AG09309 (cell line): ENCODE measurements at places on chromosomes 12 and 14.

DNA sequence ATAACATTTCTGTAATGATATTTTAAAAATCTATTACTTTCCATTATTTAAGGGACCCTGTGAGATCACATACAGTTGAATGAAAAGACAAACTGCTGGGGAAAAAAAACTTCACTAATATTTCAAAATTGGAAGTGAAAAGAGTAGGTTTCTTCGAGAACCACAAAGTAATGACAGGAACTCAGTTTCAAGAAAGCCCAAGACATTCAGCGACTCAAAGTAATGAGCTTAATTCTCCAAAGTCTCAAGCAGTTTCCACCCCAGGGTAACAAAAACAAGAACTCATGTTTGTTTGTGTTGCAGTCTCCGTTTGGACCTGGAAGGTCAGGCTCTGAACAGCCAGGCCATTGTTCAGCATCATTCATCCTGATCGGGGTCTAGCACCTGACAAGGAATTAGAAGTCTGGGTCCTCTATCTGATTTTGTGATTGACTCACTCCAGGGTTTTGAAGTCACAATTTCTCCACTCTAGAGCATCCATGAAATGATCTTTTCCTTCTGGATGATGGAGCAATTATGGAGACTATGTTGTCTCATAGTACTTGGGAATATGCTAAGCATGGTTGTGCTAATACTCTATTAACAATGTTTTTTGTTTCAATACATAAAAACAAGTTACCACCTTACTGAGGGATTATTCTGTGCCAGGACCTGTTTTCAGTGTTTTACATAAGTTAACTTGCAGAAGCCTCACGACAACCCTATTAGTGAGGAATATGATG is 126.9 kb downstream of the SLC25A21 start:
- DNase-seq = no peak

- DNase-seq = peak; percentile 16
Observed at GRCh38 chr12:132771126-132771838, 9.7 kb upstream of the ANKLE2 start.

DNA sequence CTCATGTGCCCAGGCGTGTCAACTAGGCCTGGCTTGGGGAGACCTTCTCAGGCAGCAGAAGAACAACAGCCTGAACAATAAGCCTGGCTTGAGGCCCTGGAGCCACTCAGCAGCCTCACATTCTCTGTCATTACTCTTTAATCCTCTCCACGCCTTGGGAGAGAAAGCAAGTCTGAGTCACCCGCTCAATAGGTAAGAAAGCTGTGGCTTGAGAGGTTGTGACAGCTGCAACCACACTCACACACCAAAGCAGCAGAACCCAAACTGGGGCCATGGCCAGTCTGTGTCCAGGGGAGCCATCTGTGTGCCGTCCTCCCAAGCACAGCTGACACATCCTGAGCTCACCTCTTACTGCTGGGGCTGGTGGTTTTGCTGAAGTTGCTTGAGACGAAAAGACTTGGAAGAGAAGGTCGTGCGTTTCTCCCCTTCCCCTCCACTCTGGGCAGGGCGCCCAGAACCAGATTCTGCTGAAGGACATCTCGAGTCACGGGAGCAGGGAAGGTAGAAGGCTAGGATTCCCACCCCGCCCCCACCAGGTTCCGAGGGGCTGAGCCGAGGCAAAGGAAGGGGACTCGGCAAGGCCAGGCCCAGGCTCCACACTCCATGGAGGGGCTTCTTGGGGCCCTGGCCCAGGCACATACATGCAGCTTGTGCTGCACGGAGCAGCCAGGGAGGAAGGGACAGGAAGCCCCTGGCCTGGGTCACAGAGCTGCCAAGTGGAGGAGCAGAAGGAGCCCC is 5.5 kb downstream of the TMEM63C start:
- DNase-seq = no peak

GRCh38 chr12:31525496-31526157 is 65.3 kb downstream of the DENND5B start:
- DNase-seq = no peak

GRCh38 chr14:101839661-101840060 is 78.2 kb downstream of the PPP2R5C start:
- DNase-seq = no peak

- DNase-seq = peak; percentile 76
Observed at GRCh38 chr12:92297932-92298696, 152.5 kb upstream of the BTG1 start.

DNA sequence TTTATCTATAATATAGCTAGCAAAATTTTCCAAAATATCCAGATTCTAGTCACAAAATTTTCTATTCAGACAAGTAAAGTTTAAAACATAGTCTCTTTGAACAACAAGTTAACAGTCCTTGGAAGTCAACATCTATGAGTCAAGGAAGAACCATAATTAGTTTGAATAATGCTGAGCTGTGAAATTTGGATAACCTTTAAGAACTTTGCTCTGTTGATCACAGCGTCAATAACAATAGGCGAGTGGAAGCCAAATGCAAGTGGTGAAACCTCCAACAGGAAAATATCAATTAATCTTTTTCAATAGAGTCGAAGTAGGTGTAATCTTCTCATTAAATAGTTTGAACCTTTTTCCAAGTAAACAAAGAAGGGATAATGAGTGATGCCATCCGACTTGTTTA is 466.6 kb downstream of the FOXG1 start:
- DNase-seq = no peak

DNA sequence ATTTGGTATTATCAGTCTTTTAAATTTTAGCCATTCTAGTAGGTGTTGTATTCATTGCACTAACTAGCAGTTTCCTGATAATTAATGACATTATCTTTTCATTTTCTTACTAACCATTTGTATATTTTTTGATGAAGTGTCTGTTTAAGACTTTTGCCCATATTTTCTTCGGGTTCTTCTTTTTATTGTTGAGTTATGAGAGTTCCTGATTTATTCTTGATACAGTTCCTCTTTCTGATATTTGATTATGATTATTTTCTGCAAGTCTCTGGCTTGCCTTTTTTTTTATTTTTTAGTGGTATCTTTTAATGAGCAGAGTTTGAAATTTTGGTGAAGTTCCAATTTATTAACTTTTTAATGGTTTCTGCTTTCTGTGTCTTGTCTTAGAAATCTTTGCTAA is 6.2 kb upstream of the RNU6-7 start:
- DNase-seq = no peak

- DNase-seq = no peak
Observed at GRCh38 chr12:88188180-88188579, 46.1 kb downstream of the TMTC3 start.

DNA sequence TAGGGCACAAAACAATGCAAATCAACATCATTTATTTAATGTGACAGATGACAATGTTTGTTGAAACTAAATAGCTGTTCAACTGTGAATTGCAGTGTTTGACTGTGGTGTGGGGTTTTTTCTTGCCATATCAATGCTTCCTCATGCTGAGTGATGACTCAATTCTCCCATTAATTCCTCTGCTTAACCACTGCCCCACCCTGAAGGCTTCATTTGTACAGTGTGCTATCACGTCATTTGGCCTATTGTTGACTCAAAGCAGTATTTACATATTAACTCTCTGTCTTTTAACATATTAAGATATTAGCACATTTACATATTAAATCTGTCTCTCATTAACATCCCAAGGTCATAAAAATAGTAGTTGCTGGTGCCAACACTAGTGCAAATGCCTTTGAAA is 164.8 kb upstream of the NRXN3 start:
- DNase-seq = no peak

DNA sequence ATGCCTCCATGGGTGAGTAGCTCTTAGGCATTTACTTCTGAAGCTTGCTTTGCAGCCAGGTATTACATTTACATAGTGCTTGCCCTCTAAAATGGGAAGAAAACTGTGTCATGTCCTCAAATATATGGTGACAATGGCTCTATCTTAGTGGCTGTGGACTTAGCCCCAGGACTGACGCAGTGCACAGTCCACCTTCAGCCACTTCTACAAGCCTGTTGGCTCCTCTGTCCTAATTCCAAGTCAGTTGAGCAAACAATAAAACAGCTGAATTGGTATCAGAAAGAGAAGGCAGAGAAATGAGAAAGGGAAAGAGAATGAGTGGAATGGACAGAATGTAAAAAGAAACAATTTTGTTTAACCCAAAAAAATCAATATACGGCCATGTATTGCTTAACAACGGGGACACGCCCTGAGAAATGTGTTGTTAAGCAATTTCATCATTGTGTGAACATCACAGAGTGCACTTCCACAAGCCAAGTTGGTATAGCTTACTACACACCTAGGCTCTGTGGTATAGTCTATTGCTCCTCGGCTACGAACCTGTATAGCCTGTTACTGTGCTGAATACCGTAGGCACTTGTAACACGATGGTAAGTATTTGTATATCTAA is 93.5 kb downstream of the GRIN2B start:
- DNase-seq = no peak

DNA sequence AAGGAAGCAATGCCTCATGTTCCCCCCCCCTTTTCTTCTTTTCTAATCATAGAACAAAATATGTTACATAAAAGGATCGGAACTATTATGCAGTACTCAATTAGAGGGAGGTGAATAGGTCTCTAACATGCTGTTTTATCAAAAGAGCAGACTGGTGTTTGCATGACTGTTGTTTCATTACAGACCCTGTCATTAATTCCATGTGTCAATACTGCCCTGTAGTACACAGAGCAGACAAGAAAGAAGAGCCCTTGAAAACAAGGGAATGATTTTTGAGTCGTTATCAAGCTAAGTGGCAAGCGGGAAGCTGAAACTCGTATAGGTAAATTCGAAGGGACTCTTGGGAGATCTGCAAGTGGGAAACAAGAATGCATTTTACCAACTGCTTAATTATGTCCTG is 76.9 kb upstream of the TMEM263 start:
- DNase-seq = no peak

DNA sequence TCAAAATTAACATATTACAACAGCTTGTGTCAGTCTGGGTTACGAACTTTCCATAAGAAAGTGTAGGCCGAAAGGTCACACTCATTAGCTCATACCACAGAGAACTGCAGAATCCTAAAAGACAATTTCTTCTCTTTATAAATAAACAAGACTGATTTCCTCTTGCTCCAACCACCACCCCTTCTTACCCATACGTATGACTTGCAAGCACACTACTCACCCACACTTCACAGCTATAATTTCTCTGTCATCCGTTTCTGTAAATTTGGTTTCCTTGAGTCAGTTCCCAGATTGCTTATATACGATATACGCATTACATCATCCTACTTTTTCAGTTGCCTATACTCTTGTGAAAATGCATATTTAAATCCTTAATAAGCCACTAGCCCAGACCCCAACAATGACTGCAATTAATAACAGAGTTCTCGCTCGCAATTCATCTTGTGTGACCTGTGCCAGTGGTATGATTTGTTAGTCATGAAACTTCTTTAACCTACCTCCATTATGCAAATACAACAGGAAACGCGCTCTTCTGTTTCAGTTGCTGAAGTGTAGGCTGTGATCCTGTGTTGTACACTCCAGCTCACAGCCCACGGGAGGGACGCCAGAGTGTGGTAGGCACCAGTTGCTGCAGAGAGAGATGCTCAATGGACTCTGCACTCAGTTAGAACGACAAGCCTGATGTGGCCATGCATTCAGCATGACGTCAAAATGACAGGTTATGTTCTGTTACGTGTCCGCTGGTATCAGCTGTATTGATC is 417.6 kb downstream of the PDZRN4 start:
- DNase-seq = no peak

DNA sequence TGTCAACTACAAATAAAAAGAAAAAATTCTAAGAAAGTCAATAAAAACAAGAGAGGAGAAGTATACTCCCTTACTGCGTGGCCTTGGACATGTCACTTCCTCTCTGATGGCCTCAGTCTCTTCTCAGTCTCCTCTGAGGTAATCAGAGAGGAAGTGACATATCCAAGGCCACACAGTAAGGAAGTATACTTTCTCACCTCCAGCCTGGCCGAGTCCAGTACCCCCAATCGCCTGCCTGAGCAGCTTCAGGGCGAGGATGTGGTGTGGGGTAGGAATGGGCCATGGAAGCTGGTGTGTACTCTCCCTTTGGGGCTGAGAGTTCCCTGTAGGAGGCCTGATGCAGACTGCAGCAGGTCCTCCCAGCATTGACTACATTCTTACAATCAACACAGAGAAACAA is 15.8 kb downstream of the VDR start:
- no peak for DNase-seq

GRCh38 chr12:40137252-40137651 is 31.4 kb upstream of the SLC2A13 start:
- DNase-seq = no peak

DNA sequence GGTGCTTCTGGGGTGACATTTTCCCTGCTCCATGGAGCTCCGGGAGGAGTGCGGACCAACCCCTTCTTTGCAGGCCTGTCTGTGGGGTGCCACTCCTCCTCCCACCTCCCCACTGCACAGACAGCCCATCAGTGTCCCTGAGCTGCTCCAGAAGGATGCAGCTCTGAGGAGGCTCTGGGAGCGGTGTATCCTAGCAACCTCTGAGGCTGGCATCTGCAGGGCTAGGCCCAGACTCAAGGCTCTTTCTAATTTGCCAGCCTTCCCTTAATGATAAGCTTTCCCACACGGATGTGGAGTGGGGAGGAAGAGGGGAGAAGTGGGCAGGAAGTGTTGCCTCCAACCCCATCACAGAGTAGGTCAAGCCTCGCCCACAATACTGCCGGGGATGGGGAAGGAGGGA is 59.7 kb downstream of the CALM1 start:
- DNase-seq = no peak

DNA sequence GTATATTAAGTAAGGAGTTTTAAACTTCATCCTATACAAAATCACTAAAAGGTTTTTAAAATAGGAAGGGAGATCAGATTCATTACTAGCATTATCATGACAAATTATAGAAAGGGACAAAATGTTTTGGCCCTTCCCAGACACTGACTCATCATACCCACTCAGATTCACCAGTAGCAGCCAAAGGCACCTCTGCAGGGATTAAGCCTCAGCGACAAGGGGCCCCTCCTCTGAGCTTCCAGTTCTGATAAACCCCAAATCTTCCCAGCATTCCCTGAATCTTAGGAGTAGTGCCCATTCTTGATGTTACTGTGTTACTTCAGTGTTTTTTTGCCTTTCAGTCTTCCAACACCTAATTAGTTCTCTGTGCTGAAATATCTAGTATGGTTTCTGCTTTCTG is 14.5 kb downstream of the KRAS start:
- no peak for DNase-seq

DNA sequence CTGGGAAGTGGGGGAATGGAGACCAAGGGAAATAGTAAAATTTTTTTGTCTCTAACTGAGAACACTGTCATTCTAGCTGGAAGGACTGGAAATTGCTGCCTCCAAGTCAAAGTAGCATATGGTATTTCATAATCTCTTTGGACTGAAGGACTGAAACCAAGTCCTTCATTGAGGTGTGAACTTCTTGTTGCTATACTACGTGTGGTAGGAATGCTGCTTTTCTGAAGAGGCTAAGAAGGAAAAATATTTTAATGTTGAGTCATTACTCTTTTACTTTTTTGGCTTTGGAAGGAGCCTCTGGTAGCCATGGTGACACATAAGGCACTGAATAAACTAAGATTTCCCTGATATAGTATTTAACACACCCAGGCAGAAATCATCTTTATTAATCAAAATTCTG is 465.4 kb downstream of the NPAS3 start:
- peak; percentile 73 for DNase-seq
